ENCODE measurements at places on chromosomes 3 and 15.

DNA sequence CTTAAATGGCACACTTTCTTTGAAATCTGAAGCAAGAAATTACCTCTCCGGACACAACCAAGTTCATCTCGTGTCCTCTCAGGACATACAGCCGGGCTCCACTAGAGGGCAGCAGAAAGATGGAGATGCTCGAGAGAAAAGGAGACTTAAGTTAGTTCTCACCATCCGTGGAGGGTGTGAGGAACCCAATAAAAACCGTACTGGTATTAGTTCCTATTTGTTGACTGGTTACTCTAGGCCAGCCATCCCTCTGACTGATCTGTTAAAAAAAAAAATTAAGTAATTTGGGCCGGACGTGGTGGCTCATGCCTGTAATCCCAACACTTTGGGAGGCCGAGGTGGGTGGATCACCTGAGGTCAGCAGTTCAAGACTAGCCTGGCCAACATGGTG, 7.9 kb upstream of the CYP11A1 start:
- DNase-seq, result peak; percentile 82

DNA sequence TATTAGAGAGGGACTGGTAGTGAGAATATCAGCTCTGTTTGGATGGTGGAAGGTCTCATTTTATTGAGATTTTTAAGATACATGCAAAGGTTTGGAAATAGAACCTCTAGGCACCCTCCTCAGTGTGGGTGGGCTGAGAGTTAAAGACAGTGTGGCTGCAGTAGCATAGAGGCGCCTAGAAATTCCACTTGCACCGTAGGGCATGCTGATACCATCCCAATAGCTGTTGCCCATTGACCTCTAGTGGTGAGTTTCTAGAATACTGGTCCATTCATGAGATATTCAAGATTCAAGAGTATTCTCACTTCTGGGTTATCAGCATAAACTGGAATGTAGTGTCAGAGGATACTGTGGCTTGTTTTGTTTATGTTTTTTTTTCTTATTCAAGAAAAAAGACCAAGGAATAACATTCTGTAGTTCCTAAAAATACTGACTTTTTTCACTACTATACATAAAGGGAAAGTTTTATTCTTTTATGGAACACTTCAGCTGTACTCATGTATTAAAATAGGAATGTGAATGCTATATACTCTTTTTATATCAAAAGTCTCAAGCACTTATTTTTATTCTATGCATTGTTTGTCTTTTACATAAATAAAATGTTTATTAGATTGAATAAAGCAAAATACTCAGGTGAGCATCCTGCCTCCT, 87.2 kb downstream of the TGFBR2 start:
- peak; percentile 73 for DNase-seq

- no peak for DNase-seq
Observed at GRCh38 chr15:71083349-71083748, 31.9 kb upstream of the THSD4 start.

DNA sequence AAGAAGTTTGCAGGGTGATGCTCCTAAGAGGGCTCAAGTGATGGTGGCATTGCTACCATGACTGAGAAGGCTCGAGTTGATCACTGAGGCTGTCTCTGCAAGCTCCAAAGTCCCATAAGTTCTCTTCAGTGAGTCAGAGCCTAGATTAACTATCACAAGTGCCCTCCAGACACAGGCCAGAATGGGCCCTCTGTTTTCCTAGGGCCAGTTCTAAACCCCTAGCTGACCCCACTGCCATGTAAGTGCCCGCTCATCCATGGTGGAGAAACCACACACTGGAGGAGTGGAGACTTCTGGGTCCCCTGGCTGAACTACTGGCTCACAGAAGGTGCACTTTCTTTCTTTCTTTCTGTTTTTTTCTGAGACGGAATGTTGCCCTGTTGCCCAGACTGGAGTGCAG, 87.6 kb upstream of the WNT5A start:
- DNase-seq, result peak; percentile 3

- DNase-seq, result no peak
Observed at GRCh38 chr3:52432225-52432624, 12.7 kb downstream of the SEMA3G start.

GRCh38 chr3:15636028-15636709, 34.6 kb downstream of the BTD start:
- DNase-seq, result peak; percentile 9

DNA sequence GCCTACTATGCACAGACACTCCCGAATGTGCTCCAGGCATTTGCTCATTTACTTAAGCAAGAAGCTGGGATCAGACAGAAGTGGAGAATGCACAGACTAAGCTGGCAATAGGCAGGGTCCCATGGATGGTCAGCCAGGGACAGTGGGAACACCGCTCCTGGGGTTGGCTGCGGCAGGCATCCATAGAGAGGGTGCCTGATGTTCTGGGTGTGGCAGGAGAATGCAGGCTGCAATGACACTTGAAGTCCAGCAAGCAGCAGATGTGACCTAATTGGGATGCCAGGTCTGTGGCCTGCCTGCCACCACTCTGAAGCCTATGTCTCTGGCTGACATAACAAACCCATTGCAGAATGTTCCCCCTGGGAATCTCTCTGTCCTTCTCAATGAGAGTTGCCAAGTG, 40.2 kb upstream of the SLC6A11 start:
- no peak for DNase-seq

DNA sequence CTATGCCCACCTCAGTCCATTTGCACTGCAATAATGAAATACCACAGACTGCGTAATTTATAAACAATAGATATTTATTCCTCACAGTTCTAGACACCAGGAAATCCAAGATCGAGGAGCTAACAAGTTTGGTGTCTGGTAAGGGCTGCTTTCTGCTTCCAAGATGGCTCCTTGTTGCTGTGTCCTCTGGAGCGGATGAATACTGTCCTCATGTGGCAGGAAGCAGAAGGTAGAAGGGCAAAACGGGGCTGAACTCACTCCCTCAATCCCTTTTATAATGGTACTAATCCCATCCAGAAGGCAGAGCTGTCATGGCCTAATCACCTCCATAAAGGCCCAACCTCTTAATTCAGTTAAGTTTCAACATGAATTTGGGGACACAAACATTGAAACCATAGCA, 75.3 kb downstream of the P2RY1 start:
- DNase-seq, result no peak

DNA sequence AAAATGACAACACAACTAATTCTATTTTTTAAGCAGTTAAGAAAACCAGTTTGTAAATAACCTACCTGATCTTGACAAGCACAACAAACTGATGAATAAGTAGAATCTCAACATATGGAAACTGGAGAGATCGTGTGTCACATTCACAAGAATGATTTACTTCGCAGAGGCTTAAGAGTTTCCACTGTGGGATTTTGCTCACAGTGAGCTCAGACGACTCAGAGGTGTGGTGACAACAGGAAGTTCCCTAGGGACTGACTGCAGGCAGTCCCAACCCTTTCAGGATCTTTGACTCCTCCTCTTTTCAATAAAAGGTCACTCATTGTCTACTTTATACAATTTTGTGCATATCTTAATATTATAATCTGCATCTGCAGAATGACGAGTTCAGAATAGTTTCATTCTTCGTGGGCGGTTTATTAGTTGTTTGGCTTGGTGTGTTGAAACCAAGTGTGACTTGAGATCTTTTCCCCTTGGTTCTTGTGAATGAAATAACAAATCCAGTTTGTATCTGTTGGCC, at the start of gene LIPH:
Gene LIPH (minus strand): TSS at position 231 of the 520 bp plus-strand sequence. CDS start 117 bp downstream, at position 114.
- no peak for DNase-seq

DNA sequence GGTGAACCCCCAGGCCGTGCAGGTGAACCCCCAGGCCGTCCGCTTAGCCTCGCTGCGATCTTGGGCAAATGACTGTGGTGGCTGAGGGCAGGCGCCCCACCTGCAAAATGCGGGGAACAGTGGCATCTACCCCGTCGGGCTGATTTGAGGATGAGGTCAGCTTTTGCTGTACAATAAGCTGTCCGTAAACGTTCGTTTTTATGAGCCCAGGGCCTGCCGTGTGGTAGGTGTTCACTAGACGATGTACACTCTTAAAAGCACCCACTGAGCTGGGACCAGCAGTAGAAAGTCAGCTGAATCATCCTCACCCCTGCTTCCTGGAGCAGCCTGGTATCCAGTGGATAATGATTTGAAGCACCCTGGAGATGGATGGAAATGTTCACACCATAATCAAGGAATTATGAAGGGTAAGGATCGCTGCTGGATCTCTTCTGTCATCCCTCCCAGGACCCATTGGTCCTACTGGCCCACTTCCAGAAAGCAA, 943 bp upstream of the PCSK6 start:
- no peak for DNase-seq

DNA sequence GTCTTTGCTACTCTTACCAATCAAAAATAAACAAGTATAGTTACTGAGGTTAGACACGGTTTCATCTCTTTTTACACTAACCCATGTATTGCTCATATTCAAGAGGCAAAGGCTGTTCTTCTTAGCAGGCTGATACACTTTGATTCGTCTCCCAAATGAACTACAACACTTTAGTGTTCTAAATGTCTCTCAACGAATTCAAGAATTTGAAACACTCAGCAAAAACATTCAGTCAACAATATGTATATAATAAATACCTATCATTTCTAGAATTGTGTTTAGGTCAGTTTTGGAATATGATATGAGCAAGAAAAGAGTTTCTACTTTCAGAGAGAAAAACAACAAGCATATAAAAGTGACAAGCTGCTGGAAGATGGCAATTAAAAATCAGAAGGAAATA, 669.6 kb upstream of the DPPA4 start:
- no peak for DNase-seq

DNA sequence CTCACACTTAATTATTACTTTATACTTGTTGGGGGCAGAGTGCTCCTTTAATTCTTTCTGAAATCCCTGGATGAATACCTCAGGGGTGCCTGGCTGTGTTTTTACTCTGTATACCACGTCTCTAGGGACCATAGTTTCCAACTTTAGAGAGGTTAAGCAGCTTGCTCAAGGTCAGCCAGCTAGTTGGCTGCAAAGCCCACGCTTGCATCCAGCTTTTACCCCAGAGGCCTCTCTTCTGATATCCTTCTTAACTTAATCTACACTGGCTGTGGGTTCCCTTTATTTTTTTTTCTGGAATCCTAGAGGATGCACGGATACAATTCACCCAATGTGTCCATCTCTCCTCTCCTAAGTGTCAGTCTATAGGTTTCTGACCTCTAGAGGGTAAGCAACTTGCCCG, 1.4 kb downstream of the PDZRN3 start:
- DNase-seq, result no peak

DNA sequence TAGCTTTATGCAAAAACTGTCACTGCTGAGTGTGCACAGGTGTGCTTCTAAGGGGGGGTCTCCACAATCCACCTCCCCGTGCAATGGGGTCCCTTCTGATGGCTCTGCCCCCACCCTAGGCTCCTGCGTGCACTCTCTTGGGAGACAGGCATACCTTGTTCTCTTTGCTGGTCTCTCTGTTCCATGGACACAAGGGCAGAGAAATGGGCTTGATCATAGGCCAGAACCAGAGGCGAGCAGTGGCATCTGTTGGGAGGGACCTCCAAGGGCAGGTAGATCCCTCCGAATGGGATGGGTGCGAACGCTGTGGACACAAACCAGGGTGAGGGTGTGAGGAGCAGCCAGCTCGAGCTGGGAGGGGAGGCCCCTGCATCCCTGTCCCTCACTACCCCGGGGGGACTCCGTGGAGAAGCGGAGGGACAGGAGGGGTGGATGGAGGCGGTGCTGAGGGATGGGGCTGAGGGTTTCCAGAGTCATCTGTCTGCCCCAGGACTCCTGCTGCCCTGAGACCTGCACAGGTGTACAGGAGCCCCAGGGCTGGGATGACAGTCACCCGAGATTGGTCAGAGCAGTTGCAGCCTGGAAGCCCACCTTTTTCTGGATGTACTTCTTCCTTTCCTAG, 175.0 kb downstream of the KLF13 start:
- DNase-seq, result no peak

GRCh38 chr3:69137005-69137404, 14.6 kb upstream of the LMOD3 start:
- DNase-seq, result no peak

DNA sequence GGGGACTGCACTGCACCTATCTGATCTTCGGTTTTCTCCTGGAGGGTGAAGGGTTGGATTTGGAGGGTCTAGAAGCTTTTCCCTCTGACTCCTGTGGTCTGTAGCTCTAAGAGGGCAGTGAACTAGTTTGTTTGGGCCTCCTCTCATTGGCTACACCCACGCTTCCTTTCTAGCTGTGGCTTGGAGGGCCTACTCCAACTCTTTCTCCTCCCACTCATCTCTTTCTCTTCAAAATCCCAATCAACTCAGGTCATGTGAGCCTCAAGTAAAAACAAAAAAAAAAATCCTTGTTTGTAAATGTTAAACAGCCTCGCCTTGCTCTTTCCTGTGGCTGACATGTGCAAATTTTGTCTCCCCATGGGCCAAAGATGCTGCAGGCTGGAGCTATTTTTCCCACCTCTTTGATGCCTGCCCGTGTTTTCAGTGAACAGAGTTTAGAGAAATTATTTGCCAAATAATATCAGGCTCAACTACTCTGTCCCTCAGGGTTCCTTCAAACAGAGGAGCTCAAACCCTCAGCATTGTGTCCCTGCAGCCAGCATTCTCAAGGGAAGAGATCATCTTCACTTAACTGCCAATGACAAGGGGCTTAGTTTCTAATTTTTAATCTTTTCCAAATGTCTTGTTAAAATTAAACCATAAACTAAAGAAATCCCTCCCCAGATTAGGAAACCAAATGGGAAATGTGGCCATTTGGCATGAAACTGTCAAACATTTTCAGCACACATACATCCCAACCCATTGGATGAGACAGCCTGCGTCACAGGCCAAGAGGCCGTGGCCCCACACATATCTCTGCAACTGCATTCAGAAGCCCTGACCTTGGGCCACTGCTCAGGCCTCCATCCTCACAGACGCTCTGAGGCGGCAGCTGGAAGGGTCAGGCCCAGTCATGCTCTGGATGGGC, 114.8 kb upstream of the THBS1 start:
- no peak for DNase-seq

- DNase-seq, result no peak
Observed at GRCh38 chr3:187136936-187137335, 2.4 kb downstream of the RPL39L start.

Data from kidney glomerular epithelial cell (primary cell).